ENCODE measurements at places on chromosomes 4 and X. TPM values are rescaled to one million over a fixed set of nuclear protein-coding genes. Genes with fewer than 3 reads are reported as not detected.

- DNase-seq: no peak
Observed at GRCh38 chr4:74123065-74123728, 24.2 kb upstream of the CXCL2 start.

- no peak for DNase-seq
Observed at GRCh38 chr4:1683261-1683735, 815 bp downstream of the FAM53A start.

- DNase-seq: no peak
Observed at GRCh38 chrX:22396408-22396807, 123.7 kb downstream of the CBLL2 start.

DNA sequence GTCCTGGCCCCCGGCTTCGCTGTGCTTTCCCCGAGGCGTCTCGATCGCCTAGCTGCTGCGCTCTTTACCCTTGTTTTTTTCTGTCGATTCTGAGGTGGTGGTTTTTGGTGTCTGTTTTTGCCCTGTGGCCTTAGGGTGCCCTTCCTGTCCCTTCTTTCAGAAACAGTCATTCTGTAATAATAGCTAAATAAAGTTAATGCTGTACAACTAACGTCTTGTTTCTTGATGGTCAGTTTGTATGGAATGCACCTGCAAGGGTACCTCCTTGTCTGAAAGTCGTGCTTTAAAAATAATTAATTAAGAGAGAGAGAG lies 686 bp downstream of the FIP1L1 start:
- no peak for DNase-seq

GRCh38 chr4:11512871-11513270 lies 84.2 kb upstream of the HS3ST1 start:
- no peak for DNase-seq

DNA sequence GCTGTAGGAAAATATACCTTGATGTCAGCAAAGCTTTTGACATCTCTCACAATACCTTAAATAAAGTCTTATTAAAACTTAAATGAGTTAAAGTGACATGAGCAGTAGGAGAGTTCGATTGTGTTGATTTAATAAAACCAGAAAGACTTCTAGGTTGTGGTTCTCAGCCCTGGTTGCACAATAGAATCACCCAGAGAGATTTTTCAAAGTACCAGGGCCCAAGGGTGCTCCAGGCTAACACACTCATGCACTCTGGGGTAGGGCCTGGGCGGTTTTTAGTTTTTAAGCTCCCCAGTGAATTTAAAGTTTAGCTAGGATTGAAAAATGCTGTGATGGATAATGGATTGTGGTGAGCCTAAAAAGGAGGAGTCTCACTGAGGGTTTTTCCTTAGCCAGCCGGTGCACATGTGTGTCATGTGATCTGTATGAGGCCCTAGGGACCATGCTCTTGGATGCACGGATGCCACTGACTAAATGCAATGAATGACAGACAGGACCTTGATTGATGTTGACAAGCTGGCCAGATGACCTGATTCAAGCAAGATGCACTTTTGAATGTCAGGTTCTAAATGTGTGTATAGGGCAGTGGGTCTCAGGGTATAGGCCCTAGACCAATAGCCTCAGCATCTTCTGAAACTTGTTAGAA lies 185.0 kb downstream of the PTTG2 start:
- no peak for DNase-seq

GRCh38 chr4:172813359-172813923 lies 355.2 kb upstream of the GALNT7 start:
- DNase-seq: no peak

DNA sequence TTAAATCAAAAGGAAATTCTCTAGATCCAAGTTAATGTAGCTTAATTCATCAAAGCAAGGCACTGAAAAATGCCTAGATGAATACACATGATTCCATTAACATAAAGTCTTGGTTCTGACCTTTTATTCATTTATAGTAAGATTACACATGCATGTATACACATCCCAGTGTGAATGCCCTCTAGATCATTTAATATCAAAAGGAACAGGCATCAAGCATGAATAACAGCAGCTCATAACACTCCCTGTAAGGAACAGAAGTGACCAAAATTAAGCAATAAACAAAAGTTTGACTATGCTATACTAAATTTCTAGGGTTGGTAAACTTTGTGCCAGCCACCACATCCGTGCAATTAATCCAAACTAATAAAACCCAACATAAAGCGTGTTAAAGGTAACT lies 511.5 kb downstream of the SPIN4 start:
- no peak for DNase-seq

DNA sequence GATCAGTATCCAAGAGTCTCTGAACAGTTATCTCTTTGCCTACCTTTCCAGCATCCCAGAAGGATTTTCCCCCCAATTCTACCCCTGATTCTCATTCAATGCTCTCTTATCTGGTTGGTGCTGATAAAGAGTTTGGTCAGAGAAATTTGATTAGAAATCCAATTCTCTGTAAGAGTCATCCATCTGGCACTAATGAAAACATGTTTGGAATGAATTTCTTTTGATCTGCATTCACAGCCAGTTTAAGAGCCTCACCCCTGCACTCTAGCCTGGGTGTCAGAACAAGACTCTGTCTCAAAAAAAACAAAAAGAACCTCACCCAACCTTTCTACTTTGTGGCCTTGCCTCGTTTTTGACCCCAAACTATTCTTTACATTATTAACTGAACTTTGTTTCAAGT lies 122.1 kb downstream of the MANBA start:
- no peak for DNase-seq

- no peak for DNase-seq
Observed at GRCh38 chrX:44503560-44503959, 39.1 kb downstream of the FUNDC1 start.

DNA sequence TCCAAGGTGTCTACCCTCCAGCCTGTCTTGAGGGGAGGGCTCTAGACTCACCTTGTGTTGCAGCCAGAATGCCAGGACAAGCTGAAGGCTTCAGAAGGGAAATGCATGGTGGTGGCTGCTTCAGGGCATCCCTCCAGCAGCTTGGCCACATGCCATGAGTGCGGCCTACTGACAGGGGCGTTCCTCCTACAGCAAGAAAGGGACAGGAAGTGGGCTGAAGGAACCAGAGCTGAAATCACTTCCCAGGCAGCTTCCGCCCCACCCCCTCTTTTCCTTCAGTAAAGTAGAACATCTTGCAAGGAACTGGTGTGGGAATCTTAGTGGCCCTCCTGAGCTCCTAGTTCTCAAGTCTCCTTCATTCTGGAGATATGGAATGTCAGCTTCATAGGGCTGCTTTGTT lies 167.5 kb upstream of the DGKK start:
- no peak for DNase-seq

DNA sequence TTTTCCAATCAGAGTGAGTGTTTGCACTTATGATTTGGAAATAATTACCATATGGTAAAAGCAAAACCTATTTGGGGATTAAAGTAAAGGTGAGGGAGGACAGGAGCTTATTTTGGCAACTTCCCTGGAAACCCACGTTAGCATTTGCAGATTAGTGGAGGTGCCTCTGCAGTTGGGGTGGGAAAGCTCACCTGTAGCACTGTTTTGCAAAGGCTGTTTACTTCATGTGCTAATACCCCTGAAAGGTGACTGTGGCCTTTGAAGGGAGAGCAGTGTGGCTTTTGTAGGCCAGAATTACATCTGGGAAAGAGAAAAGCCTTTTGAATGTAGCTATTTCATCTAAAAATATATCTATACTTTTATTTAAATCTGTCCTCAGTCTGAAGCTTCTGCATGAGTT lies 9.4 kb downstream of the SUPT20HL1 start:
- no peak for DNase-seq

The HTN3 gene
- not detected for polyA plus RNA-seq

The RTL3 gene
- polyA plus RNA-seq: not detected

The SAT1 gene
- 307 TPM for polyA plus RNA-seq

The NKX3-2 gene
- polyA plus RNA-seq: 0.26 TPM

The UGT2B17 gene
- 1.6 TPM for polyA plus RNA-seq

The ELOVL6 gene
- polyA plus RNA-seq: 16.6 TPM

The TMPRSS11A gene
- 0.04 TPM for polyA plus RNA-seq

The CYTL1 gene
- polyA plus RNA-seq: 56.9 TPM

All from right lung (tissue), 10 donors.